T-helper 1 cell (primary cell): ENCODE measurements at places on chromosomes 6 and 20.

DNA sequence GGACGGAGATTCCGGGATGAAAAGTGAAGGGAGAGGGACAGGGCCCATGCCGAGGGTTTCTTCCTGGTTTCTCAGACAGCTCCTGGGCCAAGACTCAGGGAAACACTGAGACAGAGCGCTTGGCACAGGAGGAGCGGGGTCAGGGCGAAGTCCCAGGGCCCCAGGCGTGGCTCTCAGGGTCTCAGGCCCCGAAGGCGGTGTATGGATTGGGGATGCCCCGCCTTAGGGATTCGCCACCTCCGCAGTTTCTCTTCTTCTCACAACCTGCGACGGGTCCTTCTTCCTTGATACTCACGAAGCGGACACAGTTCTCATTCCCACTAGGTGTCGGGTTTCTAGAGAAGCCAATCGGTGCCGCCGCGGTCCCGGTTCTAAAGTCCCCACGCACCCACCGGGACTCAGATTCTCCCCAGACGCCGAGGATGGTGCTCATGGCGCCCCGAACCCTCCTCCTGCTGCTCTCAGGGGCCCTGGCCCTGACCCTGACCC, 55.0 kb upstream of the HLA-A start:
- peak; percentile 29 for DNase-seq

GRCh38 chr20:59253325-59253724, 47.1 kb upstream of the EDN3 start:
- DNase-seq: no peak

- DNase-seq: no peak
Measured at GRCh38 chr6:129411092-129411491, 298.9 kb downstream of the ARHGAP18 start.

- DNase-seq: peak; percentile 70
Measured at GRCh38 chr6:2764610-2765165, 505 bp upstream of the WRNIP1 start.

DNA sequence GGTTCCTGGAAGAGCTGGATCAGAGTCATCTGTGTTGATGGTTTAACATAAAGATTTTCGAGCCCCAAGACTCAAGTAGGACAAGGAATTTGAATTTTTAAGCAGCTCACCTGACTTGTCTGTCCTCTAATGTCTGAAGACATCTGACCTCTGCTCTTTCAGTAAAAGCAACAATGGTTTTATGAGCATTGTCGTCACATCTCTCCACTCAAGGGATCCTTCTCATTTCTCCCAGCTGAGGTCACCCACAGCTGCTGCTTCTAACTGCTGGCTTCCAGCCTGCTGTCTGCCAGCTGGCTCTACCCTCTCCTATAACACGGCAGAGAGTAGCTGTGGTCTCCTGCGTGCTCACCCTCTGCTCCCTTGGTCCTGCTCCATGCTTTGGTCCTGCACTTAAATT, 24.7 kb upstream of the HDAC2 start:
- no peak for DNase-seq

- DNase-seq: no peak
Measured at GRCh38 chr20:33701629-33702450, 15.7 kb upstream of the E2F1 start.

DNA sequence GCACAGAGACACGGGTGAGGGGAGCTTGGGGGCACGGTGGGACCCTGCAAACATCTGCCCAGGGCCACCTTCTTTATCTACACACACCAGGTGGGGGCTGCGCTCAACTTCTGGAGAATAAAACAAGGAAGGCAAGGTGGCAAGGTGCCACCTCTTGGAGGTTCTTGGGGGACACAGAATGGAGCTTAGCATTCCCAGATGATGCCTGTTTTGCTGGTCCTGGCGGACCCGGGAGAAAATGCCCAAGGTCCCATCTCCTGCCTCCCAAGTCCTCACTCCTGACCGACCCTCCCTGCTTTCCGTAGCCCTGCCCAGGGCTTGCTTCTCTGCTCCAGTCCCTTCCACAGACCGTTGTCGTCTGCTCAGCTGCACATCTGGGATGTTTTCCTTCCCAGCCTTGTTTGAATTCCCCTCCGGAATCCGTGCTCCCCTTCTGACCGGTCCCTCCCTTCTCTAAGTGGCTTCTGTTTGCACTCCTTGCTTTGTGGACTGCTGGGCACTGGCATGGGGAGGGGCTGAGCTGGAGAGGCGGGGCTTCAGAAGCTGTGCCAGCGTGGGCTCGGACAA, 13.1 kb downstream of the ITPR3 start:
- no peak for DNase-seq

DNA sequence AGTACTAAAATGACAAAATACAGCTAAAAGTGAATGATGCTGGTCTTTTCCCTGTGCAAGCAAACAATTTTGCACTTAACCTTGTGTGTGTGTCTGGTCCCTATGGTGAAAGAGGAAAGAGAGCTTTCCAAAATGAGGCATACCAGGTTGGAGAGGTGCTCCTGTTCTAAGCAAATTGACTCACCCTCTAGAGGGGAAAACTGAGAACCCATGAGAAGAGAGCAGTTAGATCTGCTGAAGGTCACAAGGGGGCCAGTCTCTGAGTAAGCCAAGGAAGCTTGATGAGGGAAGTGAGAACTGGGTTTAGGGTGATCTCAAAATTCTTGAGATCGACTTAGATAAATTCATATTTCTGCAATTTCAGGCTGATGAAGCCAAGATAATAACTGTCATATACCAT, 157.5 kb upstream of the TBX18 start:
- DNase-seq: no peak

- DNase-seq: no peak
Measured at GRCh38 chr6:129032602-129033001, 149.7 kb downstream of the LAMA2 start.

DNA sequence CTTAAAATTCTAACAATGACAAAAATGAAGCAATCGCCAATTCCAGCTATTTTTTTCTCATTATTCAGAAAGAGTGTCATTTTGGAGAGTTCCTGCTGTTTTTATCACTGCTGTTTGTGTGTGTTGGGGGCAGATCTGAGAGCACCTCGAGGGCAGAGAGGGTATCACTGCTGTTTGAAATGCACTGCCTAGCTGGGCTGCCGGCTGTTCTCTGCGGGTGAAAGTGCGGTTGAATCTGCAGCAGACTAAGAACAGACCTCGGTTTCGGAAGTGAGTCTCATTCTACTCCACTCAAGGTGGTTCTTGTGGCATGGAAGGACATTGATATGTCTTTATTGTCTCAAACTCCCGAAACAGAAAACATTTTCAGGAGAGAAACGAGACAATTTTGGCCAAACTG, 18.3 kb downstream of the INSM1 start:
- DNase-seq: no peak

DNA sequence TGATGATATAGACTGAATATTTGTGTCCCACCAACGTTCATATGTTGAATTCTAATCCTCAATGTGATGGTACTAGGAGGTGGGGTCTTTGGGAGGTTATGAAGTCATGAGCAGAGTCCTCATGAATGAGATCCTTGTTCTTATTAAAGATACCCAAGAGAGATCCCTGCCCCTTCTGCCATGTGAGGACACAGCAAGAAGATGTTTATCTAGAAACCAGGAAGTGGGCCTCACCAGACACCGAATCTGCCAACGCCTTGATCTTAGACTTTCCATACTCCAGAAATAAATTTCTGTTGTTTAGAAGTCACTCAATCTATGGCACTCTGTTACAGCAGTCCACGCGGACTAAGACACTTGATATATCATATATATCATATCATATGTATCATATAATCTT, 67.7 kb upstream of the GCM1 start:
- no peak for DNase-seq

- no peak for DNase-seq
Measured at GRCh38 chr20:10504994-10505730, 70.1 kb downstream of the SLX4IP start.

GRCh38 chr6:90537723-90538258, 49.1 kb downstream of the MAP3K7 start:
- no peak for DNase-seq

DNA sequence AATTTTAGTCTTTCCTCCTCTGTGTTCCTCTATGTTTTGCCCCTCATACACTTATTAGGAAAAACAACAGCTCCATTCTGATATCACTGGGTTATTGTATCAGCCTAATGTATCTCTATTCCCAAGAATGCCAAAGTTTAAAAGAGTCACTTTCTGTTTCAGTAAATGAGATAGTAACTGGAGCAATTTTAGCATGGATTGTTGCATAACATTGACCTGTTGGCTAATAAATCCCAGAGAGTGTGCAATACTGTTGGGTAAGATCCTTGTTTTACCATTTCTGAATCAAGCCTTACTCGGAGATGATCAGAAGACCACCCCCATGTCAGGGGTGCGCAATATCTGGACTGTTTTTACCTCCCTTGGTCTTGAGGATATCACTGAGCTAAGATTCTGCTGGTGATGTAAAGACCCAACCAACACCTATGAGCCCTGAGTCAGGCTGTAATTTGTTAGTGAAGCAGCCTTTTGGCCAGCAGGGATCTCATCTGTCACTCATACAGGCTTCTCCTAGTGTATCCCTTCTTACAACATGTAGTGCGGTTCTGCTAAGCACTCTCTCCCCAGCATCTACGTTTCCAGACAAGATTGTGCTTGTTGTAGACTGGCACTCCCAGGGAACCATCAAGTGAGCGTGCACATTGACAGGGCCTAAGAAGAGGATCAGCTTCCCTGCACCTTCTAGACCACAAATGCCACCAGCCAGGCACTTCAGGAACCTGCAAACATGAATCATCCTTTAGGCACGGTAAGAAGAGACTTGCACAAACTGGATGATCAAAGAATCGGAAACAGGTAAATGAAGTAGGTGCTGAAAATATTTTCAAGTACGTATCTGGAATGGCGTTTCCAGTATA, 11.5 kb upstream of the IPCEF1 start:
- DNase-seq: no peak

- DNase-seq: no peak
Measured at GRCh38 chr6:17505062-17505476, 95.0 kb upstream of the FAM8A1 start.
